B cell (primary cell): ENCODE measurements at places on chromosomes 1 and 21. TPM values are rescaled to one million over a fixed set of nuclear protein-coding genes. Genes with fewer than 3 reads are reported as not detected.
A peak's percentile ranks its signal among the peaks of the same experiment; 100 is the strongest.

RHCE gene
- polyA plus RNA-seq, result 0.06 and 0.28 TPM in 2 replicates

C1QA gene
- polyA plus RNA-seq, result 0.16 and 0.27 TPM in 2 replicates

CLDN8 gene
- not detected in 2 replicates for polyA plus RNA-seq

PFKL gene
- 267 and 281 TPM in 2 replicates for polyA plus RNA-seq

MROH7 gene
- polyA plus RNA-seq, result not detected in 2 replicates

PLA2G2A gene
- polyA plus RNA-seq, result not detected in 2 replicates

UBL4B gene
- not detected in 2 replicates for polyA plus RNA-seq

S100A14 gene
- polyA plus RNA-seq, result 0.17 TPM in 1 of 2 replicates, not detected in the other

SLC6A17 gene
- not detected in 2 replicates for polyA plus RNA-seq

GNG12 gene
- polyA plus RNA-seq, result not detected in 2 replicates

GJB4 gene
- not detected in 2 replicates for polyA plus RNA-seq

BSND gene
- polyA plus RNA-seq, result not detected in 2 replicates

IQGAP3 gene
- polyA plus RNA-seq, result 0.07 and 0.12 TPM in 2 replicates

GBP6 gene
- polyA plus RNA-seq, result not detected in 2 replicates

DNA sequence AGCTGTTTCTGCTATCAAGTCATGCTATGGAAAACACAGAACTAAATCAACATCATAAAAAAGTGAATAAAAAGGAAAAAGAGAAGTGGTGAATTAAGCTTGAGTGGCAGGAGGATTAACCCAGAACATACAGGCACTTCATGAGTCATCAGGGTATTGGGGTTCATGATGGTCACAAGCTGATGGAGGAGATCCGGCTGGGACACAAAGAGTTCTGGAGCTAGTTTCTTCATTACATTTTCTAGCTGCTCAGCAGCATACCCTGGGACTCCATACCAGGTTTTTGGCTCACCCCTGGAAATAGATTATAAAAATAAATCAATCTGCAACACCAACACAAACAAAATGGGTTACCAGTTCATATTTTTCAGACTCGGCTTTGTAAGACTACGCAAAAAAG, 42.5 kb upstream of the SYT2 start:
- DNase-seq, result no peak

DNA sequence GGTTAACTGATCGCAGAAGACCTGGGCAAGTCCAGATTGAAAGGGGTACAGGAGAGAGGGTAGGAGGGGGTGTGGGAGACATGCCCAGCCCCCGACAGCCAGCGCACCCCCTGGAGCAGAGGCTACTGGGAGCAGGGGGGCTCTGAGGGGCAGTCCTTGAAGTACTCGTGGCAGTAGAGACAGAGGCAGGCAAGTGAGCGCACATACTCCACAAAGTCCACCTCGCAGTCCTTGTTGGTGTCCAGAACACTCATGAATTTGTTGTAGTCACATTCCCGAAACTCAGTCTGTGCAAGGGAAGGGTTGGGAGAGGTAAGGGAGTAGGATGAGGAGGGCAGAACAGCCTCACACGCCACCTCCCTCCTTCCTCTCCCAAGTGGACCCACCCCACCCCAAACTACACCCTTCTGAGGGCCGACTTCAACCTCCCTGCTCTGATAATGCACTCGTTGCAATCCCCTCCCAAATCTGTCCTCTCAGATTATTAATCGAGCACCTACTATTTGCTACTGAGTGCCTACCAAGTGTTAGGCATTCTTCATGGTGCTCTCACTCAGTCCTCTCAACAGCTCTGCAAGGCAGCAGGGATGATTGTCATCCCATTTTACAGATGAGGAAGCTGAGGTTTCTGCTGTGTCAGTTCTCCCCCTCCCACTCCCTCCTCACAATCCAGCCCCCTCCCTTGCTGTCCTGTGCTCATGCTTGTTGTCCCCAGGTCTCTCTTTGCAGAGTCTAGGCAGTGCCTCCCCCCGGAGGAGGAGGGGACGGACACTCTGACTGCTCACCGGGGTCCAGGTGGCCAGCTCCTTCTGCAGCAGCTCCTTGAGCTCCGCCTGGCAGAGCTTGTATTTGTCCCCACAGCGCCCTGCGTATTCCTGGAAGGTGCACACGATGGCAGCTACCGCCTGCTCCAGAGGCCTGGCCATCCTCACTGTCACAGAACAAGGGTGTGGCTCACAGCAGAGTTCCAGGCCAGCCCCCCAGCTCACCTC, 1.2 kb downstream of the S100A3 start:
- DNase-seq, result no peak

GRCh38 chr1:163072658-163073057, 3.5 kb downstream of the RGS4 start:
- no peak for DNase-seq

GRCh38 chr1:4033129-4033676, 133.1 kb upstream of the C1orf174 start:
- DNase-seq, result no peak

DNA sequence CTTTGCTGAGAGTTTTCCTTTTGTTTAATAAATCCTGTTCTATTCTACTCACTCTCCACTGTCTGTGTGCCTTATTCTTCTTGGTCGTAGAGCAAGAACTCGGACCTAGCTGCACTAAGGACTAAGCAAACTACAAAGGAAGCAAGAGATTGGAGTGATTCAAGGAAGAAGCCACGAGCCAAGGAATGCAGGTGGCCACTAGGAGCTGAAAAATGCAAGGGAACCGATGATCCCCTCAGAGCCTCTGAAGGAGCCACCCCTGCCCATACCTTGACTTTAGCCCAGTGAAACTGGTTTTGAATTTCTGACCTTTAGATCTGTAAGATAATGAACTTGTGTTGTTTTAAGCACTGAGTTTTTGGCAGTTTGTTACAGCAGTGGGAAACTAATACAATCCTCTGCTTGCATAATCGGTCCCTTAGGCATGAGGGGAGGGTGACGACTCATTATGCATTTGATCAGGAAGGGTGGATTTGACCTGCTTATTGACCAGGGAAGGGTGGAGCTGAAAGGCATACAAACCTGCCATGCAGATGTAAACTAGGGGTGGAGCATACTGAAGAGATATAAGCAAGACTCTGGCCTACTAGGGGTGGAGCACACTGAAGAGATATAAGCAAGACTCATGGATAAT, 6.2 kb upstream of the CA6 start:
- no peak for DNase-seq

DNA sequence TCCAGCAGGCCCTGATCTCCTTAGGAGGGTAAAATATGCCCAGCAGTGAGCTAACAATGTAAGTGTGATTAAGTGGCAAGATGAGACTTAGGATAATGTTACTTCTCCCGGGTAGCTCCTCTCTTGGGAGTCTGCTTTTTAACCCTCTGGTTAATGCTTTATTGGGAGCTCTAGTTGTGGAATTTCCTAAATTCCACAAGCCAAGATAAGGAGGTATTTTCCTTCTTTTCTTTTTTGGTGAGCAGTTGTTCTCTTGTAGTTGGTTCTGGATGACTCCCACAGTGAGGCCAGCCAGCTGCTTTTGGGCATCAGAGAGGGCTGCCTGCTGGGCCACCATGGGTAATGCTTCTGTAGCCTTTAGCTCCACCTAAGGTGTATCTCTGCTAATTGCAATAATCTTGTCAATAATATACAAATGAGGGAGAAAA, 19.3 kb downstream of the C1orf52 start:
- no peak for DNase-seq

GRCh38 chr1:57506941-57507340, 83.1 kb upstream of the DAB1 start:
- DNase-seq, result no peak

DNA sequence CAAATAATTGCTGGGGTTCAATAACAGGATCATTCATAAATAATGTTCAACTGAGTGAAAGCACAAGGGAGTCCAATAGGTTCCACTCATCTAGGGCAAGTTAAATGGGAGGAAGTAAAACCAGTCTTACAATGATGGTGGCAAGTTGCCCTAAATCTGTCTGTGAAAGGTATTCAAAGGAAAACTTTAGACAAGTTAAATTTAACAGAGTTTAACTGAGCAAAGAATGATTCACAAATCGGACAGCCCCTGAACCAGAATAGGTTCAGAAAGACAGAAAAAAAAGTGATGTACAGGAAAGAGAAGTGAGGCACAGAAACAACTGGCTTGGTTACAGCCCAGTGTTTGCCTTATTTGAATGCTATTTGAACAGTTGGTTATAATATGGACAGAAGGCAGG, 183.5 kb upstream of the ADGRL4 start:
- no peak for DNase-seq

GRCh38 chr1:70222716-70223235, 1.6 kb downstream of the SRSF11 start:
- DNase-seq, result no peak

- no peak for DNase-seq
Measured at GRCh38 chr1:154220970-154221277, 169 bp downstream of the UBAP2L start.

DNA sequence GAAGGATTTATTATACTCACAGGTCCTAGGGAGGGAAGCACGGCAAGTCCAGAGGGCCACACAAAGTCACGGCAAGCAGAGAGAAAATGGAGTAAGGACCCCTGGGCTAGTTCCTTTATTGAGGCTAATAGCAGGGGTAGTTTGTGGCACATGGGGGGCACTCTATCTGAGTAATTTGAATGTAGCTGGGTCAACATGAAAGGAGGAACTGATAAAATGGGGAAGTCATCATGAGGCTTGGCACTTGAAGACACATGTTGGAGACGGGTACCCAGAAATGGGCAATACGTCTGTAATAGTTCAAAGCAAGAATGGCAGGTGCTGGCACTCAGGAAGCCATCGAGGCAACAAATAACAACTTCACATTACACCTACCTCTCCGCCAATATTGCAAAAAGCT, 1136.4 kb downstream of the MRPL39 start:
- DNase-seq, result peak; percentile 2

DNA sequence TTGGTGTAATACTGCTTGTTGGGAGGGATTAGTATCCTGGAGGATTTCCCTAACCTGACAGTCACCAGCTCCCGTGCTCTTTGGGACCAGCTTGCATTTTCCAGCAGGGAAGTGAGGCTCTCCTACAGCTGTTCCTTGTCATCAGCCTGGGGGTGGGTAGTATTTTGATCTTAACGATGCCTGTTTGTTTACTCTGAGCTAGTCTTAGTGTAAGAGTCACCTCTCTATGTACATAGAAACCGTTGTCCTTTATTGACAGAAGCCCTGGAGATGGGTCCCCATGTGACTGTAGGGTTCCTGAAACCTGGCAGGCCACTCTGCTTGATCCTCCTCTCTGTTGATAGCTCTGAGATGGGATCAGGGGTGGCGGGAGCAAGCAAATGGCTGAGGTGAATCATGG, 58.0 kb downstream of the ACP6 start:
- no peak for DNase-seq

DNA sequence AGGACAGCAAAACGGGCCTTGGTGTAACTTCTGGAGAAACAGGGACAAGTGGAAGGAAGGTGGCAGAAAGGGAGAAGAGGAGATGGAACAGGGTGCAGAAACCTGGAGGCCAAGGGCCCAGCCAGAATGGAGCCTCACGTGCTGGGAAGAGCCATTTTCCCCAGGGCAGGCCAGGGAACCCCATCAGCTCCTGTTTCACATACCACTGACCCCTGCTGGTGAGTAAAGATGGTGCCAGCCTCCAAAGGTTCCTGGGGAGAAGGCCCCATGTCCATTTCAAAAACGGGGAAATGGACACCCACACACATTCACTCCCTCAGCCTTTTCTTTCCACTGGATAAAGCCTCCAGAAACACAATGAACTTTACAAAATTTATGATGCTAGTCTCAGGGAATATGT, 57.6 kb upstream of the JUN start:
- DNase-seq, result peak; percentile 44

- DNase-seq, result no peak
Measured at GRCh38 chr1:156747742-156748669, 3.5 kb downstream of the HDGF start.

GRCh38 chr1:231000639-231001038, 21.7 kb downstream of the ARV1 start:
- no peak for DNase-seq

- no peak for DNase-seq
Measured at GRCh38 chr1:94644352-94644751, 102.8 kb upstream of the F3 start.

- no peak for DNase-seq
Measured at GRCh38 chr1:52554756-52555155, 1.9 kb upstream of the TUT4 start.

GRCh38 chr21:38268864-38269575, 12.2 kb downstream of the KCNJ15 start:
- no peak for DNase-seq

GRCh38 chr1:5908461-5909375, 83.5 kb downstream of the NPHP4 start:
- no peak for DNase-seq

DNA sequence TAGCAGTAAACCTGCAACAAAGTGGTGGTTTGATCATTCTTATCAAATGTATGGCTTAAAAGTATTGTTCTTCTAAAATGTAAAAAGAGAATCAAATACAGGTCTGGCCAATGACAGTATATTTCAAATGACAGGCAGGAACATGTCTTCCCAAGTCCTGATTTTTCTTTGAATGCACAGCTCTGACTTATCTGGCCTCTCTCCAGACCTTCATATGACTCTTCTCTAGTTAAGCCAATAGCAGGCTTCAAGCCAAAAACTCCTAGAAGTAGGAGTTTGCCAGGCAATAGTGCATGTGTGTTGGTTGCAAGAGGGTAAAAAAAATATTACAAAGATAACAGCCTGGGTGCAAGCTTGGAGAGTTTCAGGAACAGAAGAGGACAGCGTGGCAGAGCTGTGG, 345.5 kb downstream of the SMYD3 start:
- no peak for DNase-seq

DNA sequence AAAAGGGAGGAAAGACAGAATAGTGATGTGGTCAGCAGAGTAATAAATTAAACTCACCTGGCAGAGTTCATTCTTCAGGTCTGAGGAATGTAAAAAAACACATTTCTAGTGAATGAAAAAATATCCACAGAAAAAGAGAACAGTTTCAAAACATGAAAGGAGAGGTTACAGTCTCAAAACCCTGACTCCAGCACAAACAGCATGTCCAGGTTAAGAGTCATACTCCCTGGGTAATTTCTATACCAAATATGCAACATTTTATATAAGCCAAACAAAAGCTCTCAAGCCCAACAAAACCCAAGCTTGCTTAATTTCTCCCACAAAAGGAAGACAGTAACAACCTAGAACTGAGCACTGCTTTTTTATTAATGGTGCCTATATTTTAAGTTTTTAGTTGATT, 173.0 kb downstream of the NTMT2 start:
- no peak for DNase-seq

DNA sequence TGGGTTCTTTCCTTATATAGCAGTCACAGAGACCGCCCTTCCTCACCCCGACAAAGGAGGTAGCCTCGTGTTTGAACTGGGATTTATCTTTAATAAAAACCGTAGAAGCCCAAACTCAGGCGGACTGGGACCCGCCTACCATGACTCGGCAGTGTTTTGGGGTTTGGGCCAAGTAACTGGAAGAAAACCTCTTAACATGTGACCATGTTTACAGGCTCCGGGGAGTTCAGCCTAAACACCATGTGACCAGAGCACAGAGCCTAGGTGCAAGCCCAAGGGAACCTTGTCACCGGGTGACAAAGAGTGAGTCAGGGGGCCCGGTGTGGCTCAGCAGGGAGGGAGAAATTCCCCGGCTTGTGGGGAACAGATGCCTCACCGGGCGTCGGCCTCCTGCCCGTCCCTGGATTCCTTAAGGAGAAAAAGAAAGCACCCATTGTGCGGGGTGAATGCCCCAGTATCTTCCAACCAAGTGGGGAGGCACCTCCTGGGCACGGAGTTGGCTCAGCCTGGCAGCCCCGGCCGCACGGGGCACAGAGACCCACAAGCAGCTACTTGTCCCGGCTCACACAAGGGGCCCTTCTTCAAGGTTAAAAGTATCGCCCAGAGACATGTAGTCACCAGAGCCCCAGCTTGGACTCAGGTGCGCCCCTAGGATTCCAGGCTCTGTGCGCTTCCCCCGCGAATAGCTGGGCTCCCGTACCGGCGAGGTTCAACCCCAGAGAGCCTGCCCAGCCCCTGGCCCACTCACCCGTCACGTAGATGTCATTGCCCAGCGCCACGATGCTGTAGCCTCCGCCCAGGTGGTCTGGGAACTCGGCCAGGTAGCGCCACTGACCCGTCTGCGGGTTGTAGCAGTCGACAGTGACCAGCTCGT, 1.4 kb downstream of the KLHL21 start:
- DNase-seq, result peak; percentile 71
